ENCODE measurements at places on chromosomes 7 and 10. TPM values are rescaled to one million over a fixed set of nuclear protein-coding genes. Genes with fewer than 3 reads are reported as not detected.

DNA sequence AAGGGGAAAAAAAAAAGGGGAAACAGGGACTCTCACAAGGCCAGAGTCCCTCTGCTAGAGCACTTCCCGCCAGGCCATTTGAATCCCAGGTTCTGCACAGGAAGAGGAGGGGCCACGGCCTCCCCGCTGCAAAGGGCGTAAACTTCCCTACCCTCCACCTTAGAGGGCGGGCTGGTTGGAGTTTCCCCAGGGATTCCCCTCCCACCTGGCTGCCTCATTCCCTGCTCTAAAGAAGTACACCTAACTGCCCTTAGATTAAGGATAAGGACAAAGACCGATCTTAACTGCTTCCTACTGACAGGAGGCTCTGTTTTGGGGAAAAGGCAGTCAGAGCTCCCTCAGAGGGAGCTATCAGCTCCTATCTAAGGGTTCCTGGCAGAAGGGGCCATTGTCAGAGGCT, 102.0 kb upstream of the ARMC3 start:
- no peak for DNase-seq

- no peak for DNase-seq
Measured at GRCh38 chr7:34091321-34091917, 186.1 kb downstream of the BMPER start.

DNA sequence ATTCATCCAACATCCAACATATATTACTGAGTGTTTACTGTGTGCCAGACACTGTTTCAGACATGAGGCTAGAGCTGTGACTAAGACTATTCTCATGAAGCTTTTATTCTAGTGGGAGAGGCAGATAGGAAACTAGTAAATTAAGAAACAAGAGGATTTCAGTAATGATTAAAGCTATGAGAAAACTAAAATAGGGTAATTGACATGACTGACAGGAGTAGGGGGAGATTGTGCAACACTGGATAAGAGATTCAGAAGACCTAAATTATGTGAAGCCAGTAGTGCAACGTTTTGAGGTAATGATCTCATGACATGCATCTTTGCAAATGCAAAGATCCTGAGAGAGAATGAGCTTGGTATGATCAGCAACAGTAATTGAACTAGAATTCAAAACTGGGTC, 48.6 kb upstream of the MKLN1 start:
- DNase-seq, result no peak

- no peak for DNase-seq
Measured at GRCh38 chr10:126036515-126036914, 140.2 kb downstream of the FANK1 start.

- DNase-seq, result no peak
Measured at GRCh38 chr7:40721342-40721949, 586.6 kb downstream of the SUGCT start.

FAM53B gene
- total RNA-seq, result 17.5 TPM

HACD1 gene
- total RNA-seq, result 25.8 TPM

NPC1L1 gene
- total RNA-seq, result not detected

Data from pulmonary artery endothelial cell (primary cell).